Stimulated activated CD8-positive, alpha-beta memory T cell treated with anti-CD3 and anti-CD28 coated beads, Interleukin-4, amount 100 ng/mL, for 4 hours (primary cell): ENCODE measurements at places on chromosomes 1 and 21.

DNA sequence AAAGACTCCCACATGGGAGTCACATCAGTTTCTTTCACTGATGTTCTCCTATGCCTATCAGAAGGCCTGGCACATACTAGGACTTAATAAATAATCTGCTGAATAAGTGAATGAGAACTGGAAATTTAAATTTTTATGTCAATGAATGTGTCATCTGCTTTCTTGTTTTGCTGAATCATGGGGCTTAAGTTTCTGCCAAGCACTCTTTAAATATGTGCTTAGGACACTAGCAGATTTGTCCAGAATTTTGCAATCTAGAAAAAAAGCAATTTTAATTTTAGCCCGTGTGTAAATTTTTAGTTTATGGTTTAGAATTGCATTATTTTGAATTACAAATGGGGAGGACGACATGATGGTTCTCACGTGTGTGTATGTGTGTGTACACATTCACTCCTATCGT, 803.1 kb downstream of the USP25 start:
- DNase-seq = no peak

GRCh38 chr1:24928689-24929397, 1.2 kb downstream of the RUNX3 start:
- no peak for DNase-seq

DNA sequence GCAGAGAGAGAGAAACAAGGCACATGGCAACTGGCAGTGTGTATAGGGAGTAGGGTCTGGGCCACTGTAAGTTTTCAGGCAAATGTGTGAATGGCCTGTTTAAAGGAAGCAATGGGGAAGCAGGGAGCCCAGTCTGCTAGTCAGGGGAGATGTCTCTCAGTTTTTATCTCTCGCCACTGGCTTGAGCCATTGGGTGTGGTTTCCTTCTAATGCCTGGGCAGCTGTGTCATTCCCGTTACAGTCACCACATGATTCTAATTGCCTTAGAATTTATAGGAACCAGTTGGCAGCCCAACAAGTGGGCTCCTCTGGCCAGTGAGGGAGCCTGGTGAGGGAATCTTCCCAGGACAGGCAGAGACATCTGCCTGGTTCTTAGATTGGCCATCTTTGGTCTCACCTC, 182.4 kb downstream of the DISC1 start:
- no peak for DNase-seq

DNA sequence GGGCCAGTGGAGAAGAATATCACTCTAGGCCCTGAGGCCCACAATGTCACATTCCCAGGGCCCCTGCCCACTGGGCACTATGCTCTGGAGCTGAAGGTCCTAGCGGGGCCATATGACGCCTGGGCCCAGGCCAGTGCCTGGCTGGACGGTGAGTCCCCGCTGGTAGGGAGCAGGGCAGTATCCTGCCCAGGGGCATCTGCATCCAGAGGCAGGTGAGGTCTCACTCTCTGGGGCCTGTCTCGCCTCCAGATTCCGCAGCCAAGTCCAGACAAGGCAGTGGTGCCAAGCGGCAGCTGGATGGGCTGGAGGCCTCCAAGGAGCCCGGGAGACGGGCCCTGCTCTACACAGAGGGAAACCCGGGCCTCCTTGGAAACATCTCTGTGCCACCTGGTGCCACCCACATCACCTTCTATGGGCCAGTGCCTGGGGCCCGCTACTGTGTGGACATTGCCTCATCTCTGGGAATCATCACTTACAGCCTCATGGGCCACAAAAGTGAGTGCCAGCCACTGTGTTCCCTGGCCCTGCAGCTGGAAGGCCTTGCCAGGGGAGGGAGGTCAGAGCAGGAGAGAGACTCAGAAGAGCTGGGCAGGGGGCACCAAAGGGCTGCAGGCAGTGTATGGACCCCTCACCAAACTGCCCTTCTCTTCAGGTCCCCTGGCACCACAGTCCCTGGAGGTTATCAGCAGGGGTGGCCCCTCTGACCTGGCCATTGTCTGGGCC, 11.1 kb upstream of the PTPN7 start:
- DNase-seq = no peak
